GM23248 (cell line): ENCODE measurements at places on chromosomes 5 and 9. TPM values are rescaled to one million over a fixed set of nuclear protein-coding genes. Genes with fewer than 3 reads are reported as not detected.

The ADRB2 gene
- polyA plus RNA-seq = 0.09 and 0.19 TPM in 2 replicates

The PCA3 gene
- not detected in 2 replicates for polyA plus RNA-seq

DNA sequence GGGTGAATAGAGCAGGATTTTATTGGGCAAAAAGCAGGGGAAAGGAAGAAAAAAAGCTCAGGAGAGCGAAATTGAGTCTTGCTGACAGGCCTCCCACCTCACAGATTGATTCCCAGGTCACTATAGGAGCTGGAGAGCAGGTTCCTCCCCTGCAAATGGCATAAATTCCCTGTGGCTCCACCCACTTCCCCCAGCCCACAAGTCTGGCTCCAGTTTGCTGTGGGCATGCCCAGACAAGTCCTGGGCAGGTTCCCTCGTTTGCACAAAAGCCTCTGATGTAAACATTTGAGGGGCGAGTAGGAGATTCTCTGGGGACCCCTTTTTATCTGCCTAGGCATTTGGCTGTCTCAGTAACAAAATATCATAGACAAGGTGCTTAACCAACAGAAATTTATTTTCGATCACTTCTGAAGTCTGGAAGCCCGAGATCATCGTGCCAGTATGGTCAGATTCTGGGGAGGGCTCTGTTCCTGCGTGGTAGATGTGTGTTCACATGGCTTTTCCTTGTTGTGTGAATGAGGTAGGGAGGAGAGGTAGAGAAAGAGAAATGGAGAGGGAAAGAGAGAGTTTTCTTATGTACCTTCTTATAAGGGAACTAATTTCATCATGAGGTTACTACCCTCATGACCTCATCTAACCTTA is 614.5 kb downstream of the MAT2B start:
- peak; percentile 19 for DNase-seq

- DNase-seq = peak; percentile 37
Measured at GRCh38 chr5:146682899-146683532, 167.0 kb upstream of the GPR151 start.

GRCh38 chr9:93910196-93910595 is 45.0 kb downstream of the BARX1 start:
- no peak for DNase-seq

DNA sequence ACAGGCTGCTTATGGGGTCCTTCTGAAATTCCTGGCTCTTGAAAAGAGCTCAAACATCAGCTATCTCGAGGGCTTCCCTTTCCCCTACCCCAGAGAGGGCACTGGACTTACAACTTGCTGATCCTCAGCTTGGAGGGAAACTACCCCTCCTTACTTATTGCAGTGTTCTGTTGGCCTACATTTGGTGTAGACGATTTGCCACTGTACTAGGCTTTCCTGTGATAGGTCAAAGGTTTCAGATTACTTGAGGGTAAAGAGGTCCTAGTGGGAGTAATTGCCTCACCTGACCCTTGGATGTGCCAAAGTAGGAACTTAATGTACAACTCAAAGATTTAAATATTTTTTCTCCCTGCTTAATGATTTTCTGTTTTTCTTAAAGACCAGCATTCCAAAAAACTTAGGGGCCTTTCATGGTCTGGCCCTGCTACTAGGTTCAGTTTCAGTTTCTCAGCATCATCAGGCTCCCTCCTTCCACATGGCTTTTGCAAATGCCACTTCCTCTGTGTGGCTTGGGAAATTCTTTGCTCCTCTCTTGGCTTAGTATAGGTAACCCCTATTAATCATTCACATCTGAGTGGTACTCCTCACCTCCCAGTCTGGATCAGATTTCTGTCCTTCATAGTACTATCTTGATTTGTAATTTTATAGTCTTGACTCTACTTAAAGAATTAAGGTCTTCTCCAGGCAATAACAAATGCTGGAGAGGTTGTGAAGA is 32.4 kb downstream of the CYSTM1 start:
- DNase-seq = no peak

DNA sequence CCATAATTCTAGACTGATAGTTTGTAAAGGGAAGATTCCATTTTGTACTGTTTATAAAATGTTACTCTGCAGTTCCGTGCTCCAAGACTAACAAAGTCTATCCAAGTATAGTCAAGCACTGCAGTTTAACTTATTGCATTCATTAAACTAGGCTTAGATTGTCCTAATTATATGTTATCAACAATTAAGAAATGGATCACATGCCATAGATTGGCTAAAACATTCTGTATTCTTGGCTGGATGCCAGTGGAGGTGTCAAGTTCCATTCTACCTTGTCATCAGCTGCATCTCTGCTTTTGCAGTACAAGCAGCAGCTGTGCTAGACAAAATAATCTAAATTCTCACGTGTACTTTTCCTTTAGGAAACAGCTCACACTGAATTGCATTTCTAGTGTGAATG is 69.4 kb upstream of the MEF2C start:
- peak; percentile 28 for DNase-seq

The SEMA4D gene
- 0.11 and 0.25 TPM in 2 replicates for polyA plus RNA-seq

DNA sequence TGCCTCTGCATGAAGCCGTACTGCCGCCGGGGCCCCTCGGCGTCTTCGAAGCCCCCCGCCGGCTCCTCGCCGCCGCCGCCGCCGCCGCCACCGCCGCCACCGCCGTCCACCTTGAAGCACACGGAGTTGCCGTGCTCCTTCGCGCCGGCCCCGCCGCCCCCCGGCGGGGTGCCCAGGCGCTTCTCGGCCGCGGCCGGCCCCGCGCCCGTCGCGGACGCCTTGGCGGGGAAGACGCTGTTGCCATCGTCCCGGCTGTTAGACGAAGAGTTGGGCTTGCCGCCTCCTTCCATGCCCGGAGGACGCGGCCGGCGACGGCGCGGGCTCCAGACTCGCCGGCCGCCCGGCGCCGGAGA is 400 bp downstream of the HCN1 start:
- DNase-seq = no peak

DNA sequence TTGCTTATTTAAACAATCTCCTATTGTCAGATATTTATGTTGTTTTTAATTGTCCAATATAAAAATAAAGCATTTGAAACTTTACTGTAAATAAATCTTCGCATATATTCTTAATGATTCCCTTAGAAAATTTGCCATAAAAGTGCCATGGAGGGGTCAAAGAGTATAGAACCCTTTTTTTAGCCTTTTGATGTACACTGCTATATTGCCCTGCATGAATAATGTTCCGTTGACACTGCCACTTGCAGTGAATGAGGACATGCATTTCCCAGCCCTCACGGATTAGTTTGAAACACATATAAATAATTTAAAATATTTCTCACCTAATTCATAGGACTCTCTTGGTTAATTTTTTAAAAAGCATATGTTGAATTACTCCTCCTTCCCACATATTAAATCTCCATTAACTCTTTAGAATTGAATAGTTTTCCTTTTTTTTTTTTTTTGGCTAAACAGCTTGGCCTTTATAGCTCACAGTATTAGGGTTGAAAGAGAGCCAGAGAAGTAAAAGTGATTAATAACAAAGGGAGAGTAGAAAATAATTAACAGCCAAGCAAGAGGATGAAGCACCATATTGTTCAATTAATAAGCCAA is 129.8 kb upstream of the SGCD start:
- DNase-seq = no peak

DNA sequence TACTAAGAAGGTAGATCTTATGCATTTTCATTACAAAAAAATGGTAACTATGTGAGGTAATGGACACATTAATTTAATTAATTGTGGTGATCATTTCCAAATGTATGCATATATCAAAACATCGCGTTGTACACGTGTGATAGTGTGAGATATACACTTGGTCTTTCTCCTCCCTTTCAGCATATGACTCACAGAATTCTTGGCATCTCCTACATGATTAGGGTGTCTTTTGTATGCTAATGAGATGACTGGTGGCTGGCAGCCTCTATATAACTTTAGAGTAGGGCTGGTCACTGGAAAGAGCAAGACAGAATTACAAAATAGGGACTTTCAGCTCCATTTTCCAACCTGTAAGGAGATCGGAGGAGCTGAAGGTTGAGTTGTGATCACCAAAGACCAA is 1167.6 kb downstream of the CDH12 start:
- peak; percentile 46 for DNase-seq

- no peak for DNase-seq
Measured at GRCh38 chr5:1007221-1007680, 1.4 kb upstream of the NKD2 start.

- DNase-seq = no peak
Measured at GRCh38 chr9:112858005-112858404, 32.7 kb downstream of the SLC46A2 start.

DNA sequence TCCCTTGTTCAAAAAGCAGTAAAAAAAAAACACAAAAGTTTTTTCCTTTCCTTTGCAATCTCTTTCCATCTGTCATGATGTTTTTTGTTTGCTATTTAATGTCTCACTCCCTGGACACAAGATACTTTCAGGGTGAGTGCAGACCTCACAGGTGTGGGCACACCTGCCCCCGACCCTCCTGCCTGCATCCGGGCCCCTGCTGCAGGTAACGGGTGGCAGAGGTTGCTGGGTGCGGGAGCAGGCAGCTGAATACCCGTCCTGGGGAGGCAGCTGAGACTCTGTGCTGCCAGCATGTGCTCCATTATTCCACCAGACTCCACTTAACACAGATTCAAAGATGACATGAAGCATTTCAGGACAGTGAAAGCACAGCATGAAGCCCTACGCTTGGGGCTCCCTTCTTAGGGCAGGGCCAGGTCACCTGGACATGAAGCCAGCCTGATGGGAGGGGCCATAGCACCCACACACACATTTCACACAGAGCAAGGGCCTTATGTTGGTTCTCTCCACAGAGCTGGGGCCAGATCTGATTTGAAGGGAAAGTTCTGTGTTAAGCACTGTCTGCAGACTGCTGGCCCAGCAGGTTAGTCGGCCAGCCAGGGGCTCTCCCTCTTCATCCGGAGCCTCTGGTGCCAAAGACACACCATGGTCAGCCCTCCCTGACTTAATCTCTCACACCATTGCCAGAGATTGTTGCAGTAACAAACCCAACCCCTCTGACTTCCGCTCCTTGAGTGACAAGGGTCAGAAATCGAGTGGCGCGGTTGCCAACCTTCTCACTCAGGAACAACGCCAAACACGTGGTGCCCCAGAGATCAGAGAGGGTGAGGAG is 13.0 kb downstream of the NEK6 start:
- DNase-seq = peak; percentile 29

The POLR3G gene
- polyA plus RNA-seq = 3.3 and 3.9 TPM in 2 replicates

DNA sequence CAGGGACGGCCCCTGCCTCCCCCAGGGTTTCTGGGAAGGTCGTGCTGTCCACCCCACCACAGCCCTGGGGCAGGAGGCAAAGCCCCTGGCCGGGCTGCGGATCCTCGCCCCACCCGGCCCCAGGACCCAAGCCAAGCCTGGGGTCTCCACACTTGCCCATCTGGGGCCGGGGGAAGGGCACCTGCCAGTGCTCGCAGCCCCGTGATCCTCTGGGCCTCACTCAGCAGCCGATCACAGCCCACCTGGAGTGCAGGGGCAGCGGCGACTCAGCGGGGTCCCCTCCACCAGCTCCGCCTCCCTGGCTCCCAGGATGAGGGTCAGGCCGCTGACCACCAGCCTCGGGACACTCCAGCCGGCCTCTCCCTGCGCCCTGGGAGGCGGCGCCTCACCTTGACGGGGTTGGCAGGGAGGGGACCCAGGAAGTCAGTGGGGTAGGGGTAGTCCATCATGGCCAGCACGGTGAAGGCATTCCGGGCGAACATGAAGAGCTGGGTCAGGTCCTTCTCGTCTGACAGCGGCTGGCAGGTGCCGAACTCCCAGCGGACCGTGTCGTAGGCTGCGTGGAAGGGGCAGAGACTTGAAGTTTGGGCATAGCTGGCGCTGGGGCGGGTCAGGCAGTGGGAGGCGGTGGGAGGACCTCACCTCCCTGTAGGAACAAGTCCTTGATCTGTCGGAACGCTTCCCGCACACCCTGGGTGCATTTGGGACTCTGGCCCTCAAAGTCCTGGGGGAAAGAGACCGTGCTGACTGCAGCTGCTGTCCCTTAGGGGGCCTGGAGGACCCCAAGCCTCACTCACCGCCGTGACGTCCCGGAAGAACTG is 1.8 kb downstream of the DPP7 start:
- DNase-seq = no peak

The PTCH1 gene
- polyA plus RNA-seq = 5.5 and 7.3 TPM in 2 replicates

The PCDHGA4 gene
- 8.1 and 8.6 TPM in 2 replicates for polyA plus RNA-seq
